ENCODE measurements at places on chromosomes 13 and 19.
A peak's percentile ranks its signal among the peaks of the same experiment; 100 is the strongest.

- no peak for DNase-seq
Observed at GRCh38 chr19:1438933-1439354, 748 bp downstream of the RPS15 start.

DNA sequence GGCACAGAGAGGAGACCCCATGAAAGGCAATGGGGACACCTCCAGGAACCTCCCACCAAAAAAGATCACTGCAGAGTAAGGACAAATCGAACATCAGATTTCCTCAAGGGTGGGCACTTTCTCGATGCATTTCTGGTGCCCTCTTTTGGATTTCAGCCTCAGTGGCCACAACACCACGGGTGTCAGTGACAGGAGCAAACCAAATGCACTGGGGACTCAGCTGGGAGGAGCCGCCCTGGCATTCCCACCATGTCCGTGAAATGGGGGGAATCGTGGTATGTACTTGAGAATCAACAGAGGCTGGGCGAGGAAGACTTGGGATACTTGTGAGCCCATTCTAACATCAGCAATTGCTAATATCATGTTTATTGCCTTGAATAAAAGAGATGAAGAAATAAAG, 16.3 kb downstream of the FAM187B start:
- no peak for DNase-seq

GRCh38 chr13:49218493-49219051, 1.6 kb upstream of the MLNR start:
- DNase-seq, result no peak

DNA sequence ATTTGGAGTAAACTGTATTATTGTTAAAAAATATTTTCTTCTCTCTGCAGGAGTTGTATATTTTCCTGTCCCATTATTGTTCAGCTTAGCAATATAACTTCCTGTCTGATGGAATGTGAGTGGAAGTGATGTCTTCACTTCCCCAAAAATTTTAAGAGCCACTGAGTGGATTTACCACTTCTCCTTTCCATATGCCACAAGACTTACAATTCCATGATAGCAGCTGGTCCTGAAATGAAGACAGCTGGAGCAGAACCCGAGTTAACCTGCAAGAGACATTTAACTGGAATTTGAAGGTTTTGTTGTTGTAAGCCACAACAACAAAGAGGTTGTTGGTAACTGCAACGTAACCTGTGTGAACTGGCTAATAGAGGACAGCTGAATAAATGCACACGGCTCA, 23.4 kb upstream of the TBC1D4 start:
- no peak for DNase-seq

GRCh38 chr13:109509154-109509900, 277.1 kb downstream of the IRS2 start:
- peak; percentile 25 for DNase-seq

- DNase-seq, result no peak
Observed at GRCh38 chr13:85501616-85502015, 297.6 kb downstream of the SLITRK6 start.

GRCh38 chr13:48526286-48526685, 6.6 kb downstream of the RCBTB2 start:
- DNase-seq, result no peak

DNA sequence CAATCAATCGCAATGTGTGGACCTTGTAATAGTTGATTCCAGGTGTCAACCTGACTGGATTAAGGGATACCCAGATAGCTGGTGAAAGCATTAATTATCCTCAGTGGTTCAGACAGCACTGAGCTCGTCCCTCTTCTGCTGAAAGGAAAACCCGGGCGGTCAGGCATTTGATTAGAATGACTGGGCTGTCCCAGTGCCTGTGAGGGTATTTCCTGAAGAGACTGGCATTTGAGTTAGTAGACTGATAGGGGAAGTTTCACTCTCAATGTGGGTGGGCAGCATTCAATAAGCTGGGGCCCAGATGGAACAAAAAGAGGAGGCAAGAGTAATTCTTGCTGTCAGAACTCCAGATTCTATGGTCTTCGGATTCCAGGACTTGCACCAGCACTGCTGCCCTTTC, 31.9 kb downstream of the KPNA3 start:
- no peak for DNase-seq

GRCh38 chr13:104733427-104733826, 1667.2 kb upstream of the SLC10A2 start:
- DNase-seq, result no peak

DNA sequence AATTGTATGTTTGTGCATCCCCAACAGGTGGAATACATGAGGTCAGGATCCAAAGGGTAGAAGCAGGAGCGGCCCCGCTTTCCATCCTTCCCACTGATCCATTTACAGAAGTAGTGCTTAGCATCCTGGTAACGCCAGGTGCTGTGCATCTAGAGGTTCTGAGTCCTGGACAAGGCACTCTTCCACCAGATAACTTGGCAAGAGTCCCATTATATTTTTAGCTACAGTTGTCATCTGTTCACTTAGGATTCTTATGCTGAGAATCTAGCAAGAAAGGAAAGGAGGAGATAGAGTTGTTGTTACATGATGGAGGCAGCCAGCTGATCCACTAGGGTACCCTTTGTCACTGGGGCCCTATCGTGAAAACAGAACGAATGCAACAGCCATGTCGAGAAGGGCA, 389.5 kb upstream of the ZNF507 start:
- no peak for DNase-seq

- DNase-seq, result no peak
Observed at GRCh38 chr19:24142771-24143170, 55.8 kb downstream of the ZNF254 start.

DNA sequence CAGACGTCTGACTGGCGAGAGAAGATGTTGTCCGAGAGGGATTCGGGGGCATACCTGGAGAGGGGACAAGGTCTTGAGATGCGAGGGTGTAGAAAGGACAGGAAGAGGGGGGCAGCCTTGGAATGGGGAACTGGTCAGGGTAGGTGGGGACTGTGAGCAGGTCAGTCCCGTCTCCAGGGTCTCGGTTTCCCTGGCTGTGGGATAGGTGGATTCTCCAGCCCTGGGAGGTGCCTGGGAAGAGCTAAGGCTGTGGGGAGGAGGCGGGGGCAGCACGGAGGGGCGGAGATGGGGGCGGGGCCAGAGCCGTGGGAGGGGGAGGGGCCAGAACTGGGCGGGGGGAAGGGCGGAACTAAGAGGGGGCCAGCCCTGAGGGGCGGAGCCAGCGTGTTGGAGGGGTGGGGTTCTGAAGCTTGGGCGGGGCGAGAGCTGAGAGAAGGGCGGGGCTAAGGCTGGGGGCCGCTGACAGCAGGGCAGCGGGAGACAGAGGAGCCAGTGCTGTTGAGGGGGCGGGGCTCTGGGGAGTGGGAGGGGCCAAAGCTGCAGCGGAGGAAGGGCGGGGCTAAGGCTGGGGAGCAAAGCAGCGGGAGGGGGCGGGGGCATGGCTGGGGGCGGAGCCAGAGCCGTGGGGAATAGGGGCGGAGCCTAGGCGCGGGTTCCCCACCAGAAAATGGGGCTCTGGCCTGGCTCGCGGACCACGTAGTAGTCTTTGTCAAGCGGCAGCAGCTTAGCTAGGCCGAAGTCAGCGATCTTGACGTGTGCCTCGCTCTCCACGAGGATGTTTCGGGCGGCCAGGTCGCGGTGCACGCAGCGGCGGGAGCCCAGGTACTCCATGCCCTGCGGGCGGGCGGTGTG, 9.5 kb upstream of the INSL3 start:
- DNase-seq, result no peak

GRCh38 chr19:10631874-10632273, 6.5 kb downstream of the SLC44A2 start:
- no peak for DNase-seq

GRCh38 chr19:30168760-30169159, 203.4 kb upstream of the ZNF536 start:
- no peak for DNase-seq
